ENCODE measurements at places on chromosomes 4 and X.

DNA sequence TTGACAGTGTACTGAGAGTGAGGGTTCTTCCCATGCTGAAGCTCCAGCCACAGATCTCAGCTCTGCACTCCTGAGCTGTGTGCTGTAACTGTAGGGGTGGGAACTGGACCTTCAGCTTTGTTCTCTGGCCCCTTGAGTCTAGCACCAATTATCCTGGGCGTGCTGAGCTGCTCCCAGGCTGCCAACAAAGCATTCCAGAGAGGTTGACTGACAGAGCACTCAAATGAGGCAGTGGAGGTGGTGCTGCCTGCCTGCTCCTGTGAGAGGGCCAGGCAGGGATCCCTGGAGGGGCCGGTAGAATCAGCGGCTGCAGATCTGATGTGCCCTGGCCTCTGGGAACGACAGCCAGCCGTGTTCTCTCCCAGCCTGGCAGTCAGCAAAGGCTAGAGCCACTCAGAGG, 375.7 kb upstream of the AADAT start:
- DNase-seq = no peak

- DNase-seq = no peak
Observed at GRCh38 chrX:3169421-3169820, 128.2 kb downstream of the ARSF start.

DNA sequence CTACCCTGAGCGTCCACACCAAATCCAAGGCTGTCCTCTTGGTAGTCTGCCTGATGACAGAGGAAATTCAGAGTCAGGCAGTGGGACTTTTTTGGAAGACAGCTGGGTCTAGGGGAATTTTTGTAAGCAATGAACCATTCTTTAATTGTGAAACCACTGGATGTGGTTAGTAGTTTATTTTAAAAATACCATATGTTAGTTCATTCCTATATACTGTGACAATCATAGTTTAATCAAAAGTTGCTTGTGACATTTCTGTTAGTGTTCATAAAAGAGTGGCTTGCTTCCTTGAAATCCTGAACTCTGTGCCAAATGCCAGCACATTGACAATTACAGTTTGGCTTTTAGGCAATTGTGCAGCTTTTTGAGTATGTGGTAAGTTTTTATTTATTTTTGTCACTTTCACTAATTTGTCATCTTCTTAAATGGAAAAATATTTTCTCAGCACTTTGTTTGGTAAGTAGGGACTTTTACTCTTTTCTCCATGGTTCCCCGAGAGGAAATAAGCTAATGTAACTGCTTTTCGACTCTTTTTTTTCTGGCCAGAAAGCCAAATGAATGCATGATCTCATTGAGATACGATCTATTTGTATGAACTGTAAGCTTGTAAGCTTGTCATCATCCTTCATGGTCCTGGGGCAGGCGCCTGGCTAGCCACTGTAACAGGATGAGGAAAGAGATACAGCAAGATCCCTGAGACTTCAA, 72.6 kb upstream of the SLC4A4 start:
- no peak for DNase-seq

- no peak for DNase-seq
Observed at GRCh38 chr4:31784558-31784957, 1064.4 kb downstream of the PCDH7 start.

DNA sequence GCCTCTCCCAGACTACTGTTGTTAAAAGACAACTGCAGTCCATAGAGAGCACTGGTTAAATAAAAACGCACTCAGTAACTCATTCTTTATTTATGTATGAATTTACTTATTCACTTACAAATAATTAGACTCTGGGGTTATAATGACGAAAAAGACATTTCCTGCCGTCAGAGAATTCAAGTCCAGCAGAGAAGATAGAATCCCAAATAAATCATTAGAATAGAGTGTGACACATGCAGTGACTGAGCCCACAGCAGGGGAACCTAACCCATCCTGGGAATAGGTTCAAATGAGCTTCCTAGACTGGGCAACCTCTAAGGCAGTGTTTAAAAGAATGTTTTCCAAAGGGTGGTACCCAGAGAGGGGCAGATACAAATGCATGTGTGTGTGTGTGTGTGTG, 53.9 kb downstream of the FGFBP1 start:
- DNase-seq = no peak

DNA sequence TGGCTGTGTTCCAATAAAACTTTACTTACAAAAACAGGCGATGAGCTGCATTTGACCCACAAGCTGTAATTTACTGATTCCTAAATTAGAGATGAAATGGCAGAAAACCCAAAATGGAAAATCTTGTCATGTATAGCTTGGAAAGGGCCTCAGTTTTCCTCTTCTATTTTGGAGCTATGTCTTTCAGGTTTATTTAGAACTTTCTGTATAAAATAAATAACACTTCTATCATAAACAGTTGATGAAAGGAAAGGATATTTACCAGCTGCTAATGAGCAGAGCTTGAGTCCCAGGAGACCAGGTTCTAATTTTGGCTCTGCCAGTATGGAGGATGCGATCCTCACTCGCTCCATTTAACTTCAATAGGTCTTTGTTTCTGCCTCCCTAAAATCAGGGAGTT, 213.5 kb downstream of the LDB2 start:
- DNase-seq = no peak

DNA sequence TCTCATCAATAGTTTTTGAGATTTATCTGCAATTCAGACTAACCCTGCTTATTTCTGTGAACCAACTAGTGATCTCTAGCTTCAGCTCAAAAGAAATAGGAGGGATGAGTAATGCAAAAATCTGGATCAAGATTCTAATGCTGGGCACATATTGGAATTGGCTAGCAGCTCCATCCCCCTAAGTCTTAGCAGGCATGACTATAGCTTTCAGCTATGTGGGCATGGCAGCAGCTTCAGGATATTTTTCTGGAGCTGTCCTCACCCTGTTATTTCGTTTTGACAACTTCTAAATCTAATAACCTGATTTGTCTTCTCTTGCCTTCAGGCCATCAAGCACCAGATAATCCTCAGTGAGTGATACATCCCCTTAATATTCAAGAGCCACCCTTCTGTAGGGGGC, 50.8 kb upstream of the GNPDA2 start:
- no peak for DNase-seq

DNA sequence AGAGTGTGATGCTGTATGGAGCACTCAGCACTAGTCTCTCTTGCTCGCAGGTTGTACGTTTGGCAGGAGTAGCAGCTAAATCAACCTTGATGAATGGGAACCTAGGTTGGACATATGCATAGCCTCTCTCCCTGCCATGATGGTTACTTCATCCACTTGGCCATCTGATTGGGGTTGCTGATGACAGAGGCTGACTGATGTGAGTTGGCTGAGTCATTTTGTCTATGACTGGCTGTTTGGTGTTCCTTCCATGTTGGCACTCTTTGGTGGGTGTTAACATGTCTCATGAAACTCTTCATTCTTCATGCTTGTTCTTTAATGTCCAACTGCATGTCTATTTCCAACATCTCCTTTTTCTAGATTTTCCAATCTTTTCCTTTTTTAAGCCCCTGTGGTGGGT, 31.6 kb upstream of the SPARCL1 start:
- no peak for DNase-seq

DNA sequence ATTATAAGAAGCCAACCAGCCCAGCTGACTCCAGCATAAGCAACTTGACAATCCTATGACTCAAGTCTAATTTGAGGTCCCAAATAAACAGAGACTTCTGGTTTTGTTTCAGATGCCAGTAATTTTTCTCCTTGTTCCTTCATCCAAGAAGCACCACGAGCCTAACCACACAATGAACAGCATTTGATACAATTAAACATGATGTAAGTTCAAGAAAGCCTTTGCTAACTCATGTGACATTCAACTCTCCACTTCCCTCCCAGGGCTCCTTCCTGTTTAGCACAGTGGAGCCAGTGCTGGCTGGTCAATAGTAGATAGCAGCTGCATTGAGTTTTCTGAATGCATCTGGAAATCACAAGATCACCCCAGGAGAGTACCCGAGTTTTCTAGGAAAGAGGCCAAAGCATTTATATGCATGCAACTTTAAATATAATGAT, 206.3 kb downstream of the ARHGAP24 start:
- DNase-seq = no peak

DNA sequence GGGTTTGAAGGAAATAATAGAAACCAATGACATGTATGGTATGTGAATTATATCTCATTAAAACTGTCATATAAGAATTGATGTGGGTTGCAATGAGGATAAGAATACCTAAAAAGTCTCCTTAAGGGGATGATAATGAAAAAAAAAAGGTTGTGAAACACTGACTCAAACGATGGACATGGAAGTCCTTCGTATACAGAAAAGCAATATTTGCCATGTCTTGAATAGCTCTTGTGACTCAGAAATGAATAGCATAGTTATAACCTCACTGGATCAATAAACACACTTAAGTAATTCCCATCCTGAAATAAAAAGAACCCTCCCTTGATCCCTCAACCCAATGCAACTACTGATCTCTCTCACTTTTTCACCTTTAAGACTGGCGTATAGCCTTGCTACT, 89.7 kb downstream of the OPHN1 start:
- no peak for DNase-seq

Data from T-helper 2 cell (primary cell).